ENCODE measurements at places on chromosomes 3 and 15.

- no peak for DNase-seq
Observed at GRCh38 chr15:98658831-98659699, 10.7 kb downstream of the IGF1R start.

GRCh38 chr15:63836579-63836978, 2.8 kb upstream of the HERC1 start:
- DNase-seq = peak; percentile 91

GRCh38 chr3:64460877-64461276, 226.9 kb downstream of the ADAMTS9 start:
- no peak for DNase-seq

DNA sequence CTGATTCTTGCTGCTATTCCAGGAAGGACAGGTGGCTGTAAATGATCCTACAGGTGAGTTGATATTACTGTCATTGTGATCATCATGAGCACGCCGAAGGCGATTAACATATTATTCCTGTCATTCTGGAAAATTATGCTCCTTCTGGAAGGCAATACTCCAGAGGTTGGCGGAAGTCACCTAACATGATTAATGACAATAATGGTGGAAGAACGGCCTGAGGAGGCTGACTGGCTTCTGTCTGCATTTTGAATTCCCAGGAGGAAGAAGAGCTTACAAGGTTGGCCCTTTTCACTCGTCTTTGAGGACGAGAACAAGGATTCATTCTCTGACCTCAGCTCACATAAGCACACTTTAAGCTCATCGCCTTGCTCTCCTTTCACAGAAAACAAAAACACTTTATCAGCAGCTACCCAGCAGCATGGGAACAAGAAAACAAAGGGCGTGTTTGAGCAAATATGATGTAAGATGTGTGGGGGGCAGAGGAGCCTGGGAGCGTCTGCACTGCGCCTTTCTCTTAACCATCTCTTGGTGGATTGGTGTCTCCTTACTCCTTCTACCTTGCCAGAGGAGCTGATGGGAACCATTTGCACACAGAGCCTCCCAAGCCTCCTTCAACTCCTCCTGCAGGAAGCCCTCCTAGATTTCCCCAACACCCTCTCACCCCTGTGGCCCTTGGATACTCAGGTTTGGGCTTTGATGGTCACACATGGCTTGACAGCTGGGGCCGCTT, 23.0 kb downstream of the ACSBG1 start:
- DNase-seq = no peak

DNA sequence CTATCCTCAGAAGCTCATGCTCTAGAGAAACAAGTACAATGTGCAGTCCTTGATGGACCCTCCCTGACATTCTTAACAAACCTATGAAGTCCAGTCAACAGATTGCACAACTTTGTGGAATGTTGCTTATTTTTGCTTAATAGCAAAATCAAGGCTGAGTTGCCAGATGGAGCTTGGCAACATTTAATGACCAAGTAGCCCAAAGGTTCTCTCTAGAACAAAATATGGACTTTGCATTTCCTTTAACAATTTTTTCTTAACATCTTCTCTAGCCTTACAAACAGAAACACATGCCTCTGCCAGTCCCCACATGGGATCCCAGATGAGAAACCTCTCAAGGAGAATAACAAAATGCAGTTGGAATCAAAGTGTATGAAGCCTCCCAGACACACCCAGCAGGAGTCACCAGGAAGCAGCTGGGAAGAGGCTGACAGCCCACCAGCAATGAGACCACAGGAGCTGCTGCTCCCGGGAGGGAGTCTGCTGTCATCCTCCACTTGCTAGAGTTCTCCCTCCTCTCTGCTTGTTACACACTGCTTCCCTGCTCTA, 422.5 kb upstream of the CDIN1 start:
- DNase-seq = no peak

DNA sequence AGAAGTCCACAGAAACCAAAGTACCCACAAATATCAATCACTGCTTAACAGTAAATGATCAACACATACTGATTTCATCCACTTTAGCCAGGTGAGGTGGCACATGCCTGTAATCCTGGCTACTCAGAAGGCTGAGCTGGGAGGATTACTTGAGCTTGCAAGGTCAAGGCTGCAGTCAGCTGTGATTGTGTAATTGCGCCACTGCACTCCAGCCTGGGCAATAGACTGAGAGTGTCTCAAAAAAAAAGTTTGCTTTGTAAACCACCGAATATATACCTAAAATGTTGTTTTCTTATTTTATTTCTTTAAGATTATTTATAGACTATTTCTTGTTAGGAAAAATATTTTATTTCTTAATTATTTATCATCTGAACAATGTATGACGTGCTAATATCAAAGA, 8.7 kb upstream of the ATP13A4 start:
- DNase-seq = no peak

DNA sequence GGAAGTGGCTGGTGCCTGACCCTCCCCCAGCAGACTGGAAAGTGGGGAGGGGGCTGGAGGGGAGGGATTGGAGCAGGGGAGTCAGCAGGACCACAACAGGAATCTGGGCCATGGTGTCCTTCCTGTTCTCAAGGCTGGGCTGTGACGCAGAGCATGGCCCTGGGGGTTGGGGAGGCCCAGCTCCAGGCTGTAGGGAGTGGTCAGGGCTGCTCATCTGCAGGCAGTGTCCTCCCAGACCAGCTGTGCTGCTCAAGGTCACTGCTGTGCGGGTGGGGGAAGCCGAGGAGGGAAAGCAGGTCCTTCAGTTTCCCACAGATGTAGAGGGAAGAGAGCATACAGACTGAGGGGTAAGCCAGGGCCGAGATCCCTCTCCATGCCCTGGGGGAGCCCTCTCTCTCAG, 40.7 kb downstream of the CYP11A1 start:
- DNase-seq = no peak

GRCh38 chr3:145953316-145953715, 207.7 kb downstream of the PLOD2 start:
- no peak for DNase-seq

DNA sequence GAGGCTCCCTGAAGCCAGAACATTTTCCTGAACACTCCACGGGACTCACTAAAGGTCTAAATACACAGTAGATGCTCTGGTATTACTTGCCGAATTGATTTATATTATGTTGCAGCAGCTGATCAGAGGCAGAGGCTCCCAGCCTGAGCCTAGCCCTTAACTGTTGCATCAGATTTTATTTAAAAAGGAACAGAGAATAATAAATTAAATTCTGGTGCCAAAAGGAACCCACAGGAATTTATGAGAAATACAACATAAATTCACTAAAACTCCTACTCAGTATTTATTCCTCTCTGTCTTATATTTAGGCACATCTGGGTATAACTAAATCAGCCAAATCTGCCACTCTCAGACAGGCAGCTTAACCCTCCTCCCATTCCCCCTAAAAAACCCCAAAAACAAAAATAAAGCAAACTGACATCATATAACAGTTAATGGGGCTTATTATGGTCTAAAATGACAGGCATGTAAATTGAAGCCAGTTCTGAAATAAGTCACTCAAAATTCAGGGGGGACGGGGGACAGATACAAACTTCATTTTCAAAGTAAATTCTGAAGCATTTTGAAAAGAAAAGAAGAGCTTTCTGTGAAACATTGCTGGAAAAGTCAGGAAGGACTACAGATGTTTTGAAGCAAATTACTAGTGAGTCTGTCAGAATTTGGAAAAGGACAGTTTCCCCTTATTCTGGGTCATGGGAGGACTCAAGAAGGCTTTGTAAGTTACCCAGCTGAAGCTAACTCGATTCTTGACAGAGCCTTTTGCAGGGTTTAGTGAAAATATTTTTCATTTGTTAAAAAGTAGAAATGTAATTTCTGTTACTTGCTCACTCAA, 53.8 kb upstream of the CORO2B start:
- DNase-seq = no peak

- no peak for DNase-seq
Observed at GRCh38 chr3:10550705-10551104, 45.3 kb upstream of the ATP2B2 start.

GRCh38 chr3:40172560-40172959, 136.9 kb upstream of the EIF1B start:
- no peak for DNase-seq

- no peak for DNase-seq
Observed at GRCh38 chr3:167115331-167115934, 264.7 kb downstream of the ZBBX start.

DNA sequence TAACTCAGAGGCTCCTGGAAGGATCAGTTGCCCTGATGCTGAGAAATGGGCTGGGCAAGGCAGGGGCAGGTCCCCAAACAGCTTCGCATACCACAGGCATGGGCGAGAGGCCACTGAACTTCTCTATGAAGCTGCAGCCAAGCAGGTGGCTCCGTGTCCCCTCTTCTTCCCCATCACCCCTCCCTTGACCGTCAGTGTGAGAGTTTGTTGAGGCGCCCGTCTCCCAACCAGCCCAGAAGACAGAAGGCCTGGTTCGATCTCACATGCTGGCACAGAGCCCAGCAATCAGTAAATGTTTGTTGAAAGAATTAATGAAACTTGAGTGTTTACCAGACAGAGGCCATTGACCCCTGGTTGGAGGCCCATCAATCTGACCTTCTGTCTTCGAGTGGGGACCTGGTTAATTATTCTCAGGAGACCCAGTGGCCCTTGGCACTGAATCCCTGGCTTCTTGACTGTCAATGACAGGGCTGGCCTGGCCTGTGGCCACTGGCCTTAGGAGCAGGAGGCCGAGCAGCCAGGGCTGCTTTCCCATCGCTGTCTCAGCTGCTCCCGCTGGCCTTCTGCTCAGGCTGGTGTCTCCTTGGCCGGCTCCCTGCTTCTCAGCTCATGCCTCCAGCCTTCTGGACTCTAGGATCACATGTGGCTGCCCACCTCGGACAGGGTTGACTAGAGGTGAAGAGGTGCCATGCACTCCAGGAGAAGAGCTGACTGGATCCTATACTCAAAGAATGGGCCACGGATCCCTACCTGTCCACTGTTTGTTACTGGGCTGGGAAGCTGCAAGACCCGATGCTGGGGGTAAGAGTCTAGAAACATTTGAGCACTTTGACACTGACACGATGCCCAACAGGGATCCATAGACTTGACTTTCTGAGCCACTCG, 113.4 kb downstream of the ASB7 start:
- no peak for DNase-seq
